HuH-7 (cell line): ENCODE measurements at places on chromosomes 16 and 17.

GRCh38 chr16:55046513-55046912 is 115.8 kb downstream of the IRX5 start:
- DNase-seq = no peak

DNA sequence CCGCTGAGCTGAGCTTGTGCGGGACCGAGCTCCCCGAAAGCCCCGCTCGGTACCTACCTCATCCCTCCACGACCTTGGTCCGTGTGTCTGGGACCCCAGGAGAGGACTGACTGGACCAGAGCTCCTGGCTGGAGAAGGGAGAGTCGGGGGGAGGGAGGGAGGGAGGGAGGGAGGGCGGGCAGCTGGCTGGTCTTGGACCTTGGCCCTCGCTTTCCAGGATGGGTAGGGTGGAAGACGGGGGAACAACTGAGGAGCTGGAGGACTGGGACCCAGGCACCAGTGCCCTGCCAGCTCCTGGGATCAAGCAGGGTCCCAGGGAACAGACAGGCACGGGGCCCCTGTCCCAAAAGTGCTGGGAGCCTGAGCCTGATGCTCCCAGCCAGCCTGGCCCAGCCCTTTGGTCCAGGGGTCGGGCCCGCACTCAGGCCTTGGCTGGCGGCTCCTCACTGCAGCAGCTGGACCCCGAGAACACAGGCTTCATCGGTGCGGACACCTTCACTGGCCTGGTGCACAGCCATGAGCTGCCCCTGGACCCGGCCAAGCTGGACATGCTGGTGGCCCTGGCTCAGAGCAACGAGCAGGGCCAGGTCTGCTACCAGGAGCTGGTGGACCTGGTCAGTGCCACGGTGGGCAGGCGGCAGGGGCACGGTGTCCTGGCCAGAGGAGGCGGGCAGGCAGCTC is 553 bp downstream of the RHBDL1 start:
- peak; percentile 42 for DNase-seq

GRCh38 chr17:45918241-45918745 is 23.9 kb downstream of the MAPT start:
- no peak for DNase-seq

DNA sequence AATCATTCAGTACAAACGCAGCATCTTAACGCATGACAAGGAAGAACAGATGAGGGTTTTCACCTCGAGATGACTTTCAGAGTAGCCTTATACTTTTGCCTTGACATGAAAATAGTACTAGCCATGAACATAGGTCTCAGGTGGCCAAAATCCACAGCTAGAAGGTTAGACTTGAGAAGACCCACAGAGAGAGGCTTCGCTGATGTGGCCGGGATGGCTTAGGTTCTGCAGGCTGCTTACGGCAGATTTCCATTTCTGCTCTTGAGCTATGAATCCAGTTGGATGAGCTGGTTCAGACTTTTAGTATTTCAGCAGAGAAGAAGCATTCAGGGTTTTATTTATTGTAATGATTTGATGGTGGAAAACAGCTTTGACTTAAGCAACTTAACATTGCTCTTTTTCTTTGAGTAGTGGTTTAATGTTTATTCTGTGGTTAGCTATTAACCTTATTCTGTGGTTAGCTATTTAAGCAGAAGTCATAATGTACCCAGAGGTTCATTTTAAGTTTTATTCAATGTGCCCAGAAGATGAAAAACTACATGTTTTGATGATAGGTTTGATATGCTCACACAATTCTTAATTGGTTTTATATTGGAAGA is 7.6 kb downstream of the KRT24 start:
- DNase-seq = no peak
